ENCODE measurements at places on chromosomes 1 and 21.
A peak's percentile ranks its signal among the peaks of the same experiment; 100 is the strongest.

DNA sequence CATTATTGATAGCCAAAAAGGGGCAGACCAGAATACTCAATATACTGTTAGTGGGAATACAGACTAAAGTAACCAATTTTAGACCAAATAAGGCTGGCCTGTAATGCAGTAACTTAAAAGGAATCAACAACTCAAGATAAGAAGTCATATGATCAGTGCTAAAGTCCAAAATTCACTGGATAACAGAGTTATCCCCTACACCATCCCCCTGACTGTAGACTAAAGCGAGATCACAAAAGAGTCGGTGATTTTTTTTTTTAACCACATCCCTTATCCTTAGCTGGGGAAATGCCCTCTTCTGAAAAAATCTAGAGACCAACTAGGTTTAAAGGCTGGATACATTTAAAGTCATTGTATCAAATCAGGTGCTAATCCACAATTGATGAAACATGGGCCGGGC lies 7.7 kb downstream of the UBR4 start:
- DNase-seq = no peak

DNA sequence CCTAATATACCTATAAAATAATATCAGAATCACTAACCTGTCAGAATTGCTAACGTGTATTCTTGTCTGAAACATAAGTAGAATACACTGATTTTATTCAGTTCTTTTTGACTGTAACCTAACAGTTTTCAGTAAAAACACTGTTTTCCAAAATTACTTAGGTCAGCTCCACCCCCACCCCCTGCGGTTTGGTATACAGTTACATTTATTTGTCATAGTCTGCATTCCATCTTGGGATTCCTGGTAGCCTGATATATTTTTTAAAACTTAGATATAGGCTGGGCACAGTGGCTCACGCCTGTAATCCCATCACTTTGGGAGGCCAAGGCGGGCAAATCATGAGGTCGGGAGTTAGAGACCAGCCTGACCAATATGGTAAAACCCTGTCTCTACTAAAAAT lies 19.8 kb upstream of the ABCD3 start:
- DNase-seq = no peak

DNA sequence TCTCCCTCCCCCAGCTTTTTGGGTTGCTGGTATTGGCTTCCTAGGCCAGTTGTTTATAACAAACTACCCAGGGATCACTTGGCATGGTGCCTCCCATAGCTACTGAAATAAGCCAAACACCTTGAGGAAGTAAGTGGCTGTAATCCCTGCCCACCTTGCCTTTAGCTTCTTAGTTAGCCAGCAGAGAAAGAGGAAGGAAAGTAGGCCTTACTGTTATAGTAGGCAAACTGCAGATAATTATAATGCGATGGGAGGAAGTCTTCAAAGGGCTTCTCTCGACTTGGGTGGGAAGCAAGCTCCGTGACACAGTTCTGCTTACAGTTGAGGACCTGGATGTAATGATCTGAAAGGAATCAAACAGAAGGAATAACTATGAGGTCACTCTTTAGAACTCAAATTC lies 8.2 kb downstream of the P3H1 start:
- no peak for DNase-seq

DNA sequence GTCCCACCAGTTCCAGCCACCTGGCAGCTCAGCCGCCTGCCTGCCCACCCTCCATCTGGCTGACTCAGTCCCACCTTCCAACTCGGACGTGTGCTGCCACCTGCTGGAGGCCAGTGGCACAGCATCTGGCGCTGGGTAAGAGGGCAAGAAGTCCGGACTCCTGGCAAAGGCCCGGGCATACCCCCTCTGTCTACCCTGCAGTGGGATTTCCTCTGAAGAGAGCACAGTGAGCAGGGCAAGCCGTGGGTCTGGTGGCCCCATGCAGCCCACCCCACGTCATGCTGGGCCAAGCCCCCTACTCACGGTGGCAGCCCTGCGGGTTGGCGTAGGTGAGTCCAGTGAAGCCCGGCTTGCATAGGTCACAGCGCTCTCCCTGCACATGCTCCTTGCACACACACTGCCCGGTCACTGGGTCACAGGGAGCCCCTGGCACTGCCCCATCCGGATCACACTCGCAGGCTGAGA lies 24.5 kb downstream of the LAMB3 start:
- DNase-seq = peak; percentile 84

DNA sequence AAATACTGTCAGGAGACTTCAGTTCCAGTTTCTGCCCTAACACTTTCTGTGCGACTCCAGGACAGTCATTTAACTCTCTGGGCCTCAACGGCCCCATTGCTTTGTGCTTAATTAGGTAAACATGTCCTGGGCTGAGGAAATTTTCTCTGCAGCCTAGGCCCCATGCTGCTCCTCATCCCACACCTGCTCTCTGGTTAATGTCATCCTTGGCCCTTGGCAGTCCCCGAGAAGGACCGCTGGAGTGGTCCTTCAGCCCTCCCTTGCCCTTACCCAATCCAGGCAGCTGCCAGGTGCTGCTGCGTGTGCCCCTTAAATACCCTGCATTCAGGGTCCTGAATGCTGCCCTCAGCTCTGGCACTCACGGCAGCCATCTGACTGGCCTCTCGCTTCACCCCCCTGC lies 18.7 kb downstream of the UBL4B start:
- no peak for DNase-seq

GRCh38 chr21:36330904-36331303 lies 10.9 kb downstream of the MORC3 start:
- peak; percentile 44 for DNase-seq

DNA sequence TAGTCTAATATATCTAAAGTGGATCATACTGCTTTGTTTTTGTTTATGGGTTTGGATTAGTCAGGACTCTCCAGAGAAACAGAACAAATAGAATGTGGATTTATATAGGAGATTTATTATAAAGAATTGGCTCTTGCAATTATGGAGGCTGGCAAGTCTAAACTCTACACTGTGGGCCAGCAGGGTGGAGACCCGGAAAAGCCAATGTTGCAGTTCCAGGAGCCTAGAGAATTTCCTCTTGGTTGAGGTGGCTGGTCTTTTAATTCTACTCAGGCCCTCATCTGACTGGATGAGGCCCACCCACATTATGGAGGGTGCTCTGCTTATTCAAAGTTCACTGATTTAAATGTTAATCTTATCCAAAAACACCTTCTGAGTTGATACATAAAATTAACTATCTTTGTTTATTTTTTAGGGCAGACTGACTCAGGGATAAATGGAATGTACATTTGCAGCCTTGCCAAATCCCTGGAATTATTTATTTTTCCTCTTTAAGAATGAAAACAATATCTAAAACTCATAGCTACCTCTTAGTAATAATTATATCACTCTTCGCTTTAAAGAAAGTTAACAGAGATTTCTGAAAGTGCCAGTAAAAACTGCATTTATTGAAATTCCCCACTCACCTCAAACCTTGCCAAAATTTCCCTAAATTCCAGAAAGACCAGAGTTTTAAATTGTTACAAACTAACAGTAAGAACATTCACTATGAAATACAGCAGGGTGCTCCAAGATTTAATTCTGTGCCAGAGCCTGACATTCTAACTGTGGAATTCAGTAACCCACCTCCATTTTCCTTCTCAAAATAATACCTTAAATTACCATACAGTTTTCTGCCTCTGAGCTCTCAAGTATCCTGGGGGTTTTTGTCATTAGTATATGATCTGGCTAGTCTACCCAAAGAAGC lies 36.6 kb upstream of the SSX2IP start:
- DNase-seq = no peak

DNA sequence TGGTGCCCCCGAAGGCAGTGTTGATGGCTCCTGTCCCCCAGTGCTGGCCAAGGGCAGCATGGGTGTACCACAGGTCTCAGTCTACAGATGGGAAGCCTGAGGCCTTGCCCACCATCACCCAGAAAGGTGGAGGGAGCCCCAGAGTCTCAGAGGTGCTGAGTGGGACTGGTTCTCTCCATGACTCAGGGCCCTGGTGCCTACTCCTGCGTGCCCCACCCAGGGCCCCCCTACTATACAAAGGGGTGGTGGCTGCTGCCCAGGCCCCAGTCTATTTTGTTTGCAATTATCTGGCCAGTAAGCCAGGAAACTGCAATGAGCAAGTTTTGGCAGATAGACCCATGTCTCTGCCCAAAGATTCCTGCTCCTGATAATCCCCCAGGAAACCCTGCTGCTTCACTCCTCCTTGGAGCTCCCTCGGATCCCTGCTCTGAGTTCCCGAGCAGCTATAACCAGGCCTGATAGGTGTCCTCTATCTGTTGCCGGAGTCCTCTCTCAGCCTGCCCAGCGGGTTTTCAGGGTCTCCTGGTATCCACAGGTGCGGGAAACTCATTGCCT lies 41.7 kb downstream of the EDN2 start:
- DNase-seq = peak; percentile 35

DNA sequence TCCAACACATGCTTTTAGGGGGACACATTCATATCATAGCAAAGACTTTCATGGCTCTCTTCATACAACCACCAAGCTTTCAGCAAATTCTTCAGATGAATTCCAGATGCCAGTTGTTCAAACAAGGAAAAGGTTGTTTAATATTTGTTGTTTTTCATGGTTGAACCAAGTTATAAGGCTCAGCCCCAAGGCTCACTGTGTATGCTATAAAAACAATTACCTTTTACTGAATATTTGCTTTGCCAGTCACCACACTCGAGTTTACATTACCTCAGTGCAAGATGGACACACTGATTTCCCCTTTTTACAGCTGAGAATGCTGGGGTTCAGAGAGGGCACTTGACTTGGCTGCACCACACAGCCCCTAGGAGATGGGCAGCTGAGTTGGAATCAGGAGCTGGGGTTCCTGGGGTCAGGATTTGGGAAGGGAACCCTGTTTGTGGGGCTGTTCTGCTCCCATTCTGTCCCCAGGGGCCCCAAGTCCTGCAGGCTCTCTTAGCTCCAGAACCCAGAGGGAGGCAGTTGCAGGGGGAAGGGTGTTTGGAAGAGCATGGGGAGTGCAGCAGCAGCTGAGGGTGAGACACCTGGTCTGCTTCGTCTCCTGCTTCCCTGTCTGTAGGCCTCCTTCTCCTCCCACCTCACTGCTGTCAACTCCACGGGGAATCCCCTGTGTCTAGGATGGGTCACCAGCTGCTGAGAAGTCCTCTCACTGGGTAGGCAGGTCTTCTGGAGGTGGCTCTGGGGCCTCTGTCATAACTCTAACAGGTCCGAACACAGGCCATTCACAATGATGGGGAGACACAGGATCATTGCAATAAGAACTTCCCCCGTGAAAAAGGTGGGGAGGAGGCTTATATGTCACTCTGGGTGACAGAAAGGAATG lies 12.8 kb upstream of the TMPRSS2 start:
- DNase-seq = no peak

DNA sequence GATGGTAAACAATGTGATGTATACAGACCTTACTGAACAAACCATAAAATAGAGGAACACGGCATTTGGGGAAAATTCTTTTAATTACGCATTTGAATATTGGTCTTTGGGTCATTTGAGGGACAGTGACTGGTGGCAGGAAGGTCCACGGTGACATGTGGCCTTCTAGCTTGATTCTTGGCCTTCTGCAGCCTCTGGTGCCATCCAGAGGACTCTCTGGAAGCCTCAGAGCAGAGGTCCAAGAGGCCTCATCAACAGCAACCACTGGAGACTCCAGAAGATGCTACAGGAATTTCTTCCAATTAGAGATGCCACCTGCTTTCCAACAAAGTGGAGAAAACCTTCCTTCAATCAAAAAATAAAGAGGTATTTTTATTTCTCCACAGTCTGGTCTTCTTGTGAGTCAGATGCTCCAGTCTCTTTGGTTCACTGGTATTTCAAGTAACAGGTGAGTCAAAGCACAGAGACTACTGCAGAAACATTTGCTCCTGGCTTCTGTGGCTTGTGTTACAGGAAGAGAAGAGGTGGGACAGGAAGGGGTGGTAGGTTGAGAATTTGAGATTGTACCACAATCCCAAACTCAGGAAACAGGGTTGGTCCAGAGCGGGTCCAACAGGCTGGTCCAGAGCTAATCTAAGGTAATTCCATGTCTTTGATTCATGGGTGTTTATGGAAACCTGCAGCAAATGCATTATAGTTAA lies 2.7 kb upstream of the F5 start:
- DNase-seq = no peak

DNA sequence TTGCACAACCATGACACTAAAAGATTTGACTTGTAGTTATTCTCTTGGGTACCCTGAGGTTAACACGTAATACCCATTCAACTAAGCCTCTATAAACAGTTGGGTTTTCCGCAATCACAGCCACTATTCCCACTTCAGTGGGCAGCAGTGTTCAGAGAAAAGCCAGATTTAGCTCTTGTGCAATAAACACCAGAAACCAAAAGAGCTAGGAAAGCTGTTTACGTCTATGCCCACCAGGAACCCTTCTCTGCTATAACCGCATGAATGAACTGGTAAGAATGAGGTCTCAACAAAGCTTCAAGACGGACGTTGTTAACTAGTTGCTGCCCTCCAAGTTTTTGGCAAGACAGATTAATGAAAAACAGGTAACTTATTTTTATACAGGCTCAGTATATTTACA lies 101.3 kb downstream of the SLC45A1 start:
- peak; percentile 44 for DNase-seq

- no peak for DNase-seq
Measured at GRCh38 chr1:14082331-14082730, 382.3 kb downstream of the PRDM2 start.

DNA sequence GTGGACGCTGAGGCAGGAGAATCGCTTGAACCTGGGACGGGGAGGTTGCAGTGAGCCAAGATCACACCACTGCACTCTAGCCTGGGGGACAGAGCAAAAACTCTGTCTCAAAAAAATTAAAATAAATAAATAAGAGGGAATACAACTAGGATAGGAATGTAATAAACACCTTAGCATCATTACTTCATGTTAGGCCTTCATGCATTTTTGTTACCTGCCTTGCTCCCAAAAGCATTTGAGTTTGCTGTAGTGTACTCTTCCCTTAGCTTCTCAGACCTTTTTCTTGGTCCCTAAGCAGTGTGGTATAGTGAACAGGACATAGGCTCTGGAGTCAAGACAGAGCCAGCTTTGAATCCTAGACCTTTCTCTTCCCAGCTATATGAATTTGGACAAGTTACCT lies 2.8 kb upstream of the OSCP1 start:
- DNase-seq = no peak

DNA sequence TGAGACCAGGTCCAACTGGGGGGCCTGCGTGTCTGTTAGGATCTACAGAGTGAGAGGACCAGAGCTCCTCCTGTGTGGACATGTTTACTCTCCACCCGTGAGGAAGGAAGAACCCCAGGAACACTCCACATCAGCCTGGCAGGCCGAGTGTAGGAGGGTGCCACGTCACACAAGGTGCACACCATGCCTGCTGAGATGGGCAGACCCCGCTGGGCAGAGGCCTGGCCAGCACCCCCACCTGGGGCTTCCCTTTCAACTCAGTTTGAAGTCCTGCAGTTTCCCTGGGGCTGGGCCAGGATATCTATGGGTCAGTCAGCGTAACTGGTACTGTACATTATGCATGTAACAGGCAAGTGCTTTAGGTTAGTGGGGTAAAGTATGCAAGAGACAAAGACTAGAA lies 30.1 kb upstream of the PCBP3 start:
- no peak for DNase-seq

GRCh38 chr1:37473431-37474045 lies 842 bp upstream of the ZC3H12A start:
- peak; percentile 22 for DNase-seq
